D341Med (cell line): ENCODE measurements at places on chromosomes 5 and 9.

GRCh38 chr5:168217497-168217896 lies 73.9 kb upstream of the WWC1 start:
- DNase-seq = no peak

DNA sequence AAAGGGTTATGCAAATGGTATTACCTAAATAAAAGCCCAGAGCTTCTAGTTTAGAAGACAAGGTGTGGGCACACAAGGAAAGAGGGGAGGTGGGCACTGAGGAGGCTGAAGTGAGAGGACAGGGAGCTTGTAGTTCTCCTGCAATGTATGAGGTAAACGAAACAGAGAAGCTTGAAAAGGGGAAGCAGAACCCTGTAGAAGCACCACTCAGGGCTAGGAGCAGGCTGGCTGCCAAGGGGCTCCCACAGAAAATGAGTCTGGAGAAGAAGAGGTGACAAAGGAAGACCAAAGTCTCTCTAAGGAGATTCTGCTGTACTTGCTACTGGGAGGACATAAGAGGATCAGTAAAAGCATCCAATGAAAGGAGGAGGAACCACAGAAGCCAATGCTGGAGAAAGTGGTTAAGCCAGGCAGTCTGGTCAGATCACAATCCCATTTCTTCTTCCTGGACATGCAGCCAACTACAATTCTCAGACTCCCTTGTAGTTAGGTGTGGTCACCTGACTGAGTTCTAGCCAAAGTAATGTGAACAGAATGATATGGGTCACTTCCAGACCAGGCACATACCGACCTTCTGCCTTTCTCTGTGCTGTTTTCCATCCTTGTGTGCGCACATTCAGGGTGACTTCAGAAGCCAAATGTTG lies 174.5 kb upstream of the MAP3K1 start:
- DNase-seq = no peak

- no peak for DNase-seq
Measured at GRCh38 chr9:92598382-92598781, 62.6 kb upstream of the ECM2 start.

DNA sequence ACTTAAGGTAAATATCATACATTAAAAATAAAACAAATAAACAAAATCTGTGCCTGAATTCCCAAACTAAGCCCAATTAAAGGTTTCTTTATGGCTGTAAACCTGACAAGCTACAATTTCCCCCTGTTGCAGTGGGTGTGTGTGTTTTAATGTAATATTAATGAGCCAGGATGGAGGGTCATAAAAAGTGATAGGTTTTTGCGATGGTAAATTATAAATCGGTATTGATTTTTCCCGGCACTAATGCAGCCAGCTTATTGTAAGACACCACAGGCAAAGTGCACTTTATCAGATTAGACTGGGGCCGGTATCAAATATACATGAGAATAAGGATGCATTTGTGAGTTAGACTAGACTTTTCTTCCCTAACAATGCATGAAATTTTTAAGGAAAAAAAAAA lies 120.4 kb downstream of the EBF1 start:
- no peak for DNase-seq

DNA sequence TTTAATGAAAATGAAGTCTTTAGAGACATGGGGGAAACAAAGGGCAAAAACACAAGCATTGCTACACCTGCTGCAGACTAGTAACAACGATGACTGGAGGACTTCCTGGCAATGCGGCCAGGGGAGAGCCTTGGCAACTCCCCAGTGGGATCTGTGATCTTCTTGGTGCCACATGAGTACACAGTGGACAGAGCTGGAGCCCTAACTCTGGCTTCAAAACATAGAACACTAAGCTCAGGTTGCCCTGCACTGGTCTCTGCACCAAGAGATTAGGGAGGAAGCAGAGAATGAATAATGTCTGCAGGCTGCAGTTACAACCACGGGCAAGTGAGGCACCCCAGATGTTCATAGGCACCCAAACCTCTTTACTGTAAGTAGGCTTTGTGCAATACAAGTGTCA lies 91.1 kb downstream of the MRPS27 start:
- DNase-seq = no peak

- DNase-seq = no peak
Measured at GRCh38 chr5:57655228-57655627, 172.6 kb upstream of the ACTBL2 start.

GRCh38 chr9:77744841-77745430 lies 96.8 kb upstream of the GNA14 start:
- DNase-seq = no peak

DNA sequence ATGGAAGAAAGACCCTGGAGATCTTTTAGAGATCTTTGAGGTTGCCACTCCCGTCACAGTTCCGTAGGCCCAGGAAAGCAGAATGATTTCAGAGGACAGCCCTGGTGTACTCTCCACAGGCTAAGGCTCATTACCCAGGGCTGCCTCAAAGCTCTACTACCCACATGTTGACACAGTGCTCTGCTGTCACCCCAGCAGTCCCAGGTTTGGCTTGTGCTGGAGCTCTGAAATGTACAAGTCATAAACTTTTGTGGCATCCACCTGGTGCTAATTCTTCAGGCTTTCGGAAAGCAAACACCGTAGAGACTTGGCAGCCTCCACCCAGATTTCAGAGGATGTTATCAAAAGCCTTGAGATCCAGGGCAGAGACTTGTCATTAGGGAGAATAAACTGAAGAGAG lies 136.5 kb downstream of the MTRR start:
- no peak for DNase-seq

DNA sequence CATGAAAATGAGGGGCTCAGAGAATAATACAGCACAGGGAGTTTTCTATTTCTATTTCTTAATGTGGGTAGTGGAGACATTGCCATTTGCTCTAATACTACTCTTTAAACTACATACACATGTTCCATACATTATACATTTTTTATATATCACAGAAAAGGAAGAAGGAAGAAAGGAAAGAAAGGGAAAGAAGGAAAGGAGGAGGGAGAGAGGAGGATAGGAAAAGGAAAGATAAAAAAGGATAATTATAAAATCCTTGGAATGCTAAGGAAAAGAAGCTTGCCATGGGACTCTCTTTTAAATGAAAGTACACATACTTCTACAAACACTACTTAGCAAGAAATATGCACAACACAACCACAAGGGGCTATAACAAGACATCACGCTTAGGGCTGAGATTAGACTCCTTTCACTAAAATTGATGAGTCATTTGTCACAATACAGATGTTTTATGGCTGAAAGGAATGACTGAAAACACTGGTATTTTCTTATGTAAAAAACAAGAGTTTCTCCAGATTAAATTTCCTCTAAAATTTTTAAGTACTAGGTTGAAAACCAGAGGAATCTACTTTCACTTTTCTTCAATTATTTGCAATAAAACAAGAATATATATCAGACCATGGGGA lies 219.8 kb downstream of the ARL15 start:
- no peak for DNase-seq

DNA sequence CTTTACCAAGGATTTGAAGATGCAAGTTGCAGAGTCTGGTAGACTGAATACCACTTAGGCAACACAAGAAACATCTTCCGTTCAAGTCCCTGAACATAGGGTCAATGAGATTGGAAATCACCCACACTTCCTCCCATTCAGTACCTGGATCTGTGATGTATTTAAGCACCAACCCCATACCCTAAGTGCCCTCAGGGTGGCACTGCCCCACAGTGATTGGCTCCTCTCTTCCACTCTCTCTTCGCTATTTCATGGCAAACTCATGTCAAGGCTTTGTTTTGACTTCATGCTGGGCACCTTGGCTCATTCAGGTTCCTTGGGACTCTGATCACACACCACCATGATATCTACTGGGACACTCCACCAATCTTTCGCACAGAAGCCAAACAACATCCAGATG lies 53.7 kb downstream of the GGTA1 start:
- no peak for DNase-seq

- DNase-seq = no peak
Measured at GRCh38 chr9:137825324-137825989, 52.1 kb upstream of the CACNA1B start.

DNA sequence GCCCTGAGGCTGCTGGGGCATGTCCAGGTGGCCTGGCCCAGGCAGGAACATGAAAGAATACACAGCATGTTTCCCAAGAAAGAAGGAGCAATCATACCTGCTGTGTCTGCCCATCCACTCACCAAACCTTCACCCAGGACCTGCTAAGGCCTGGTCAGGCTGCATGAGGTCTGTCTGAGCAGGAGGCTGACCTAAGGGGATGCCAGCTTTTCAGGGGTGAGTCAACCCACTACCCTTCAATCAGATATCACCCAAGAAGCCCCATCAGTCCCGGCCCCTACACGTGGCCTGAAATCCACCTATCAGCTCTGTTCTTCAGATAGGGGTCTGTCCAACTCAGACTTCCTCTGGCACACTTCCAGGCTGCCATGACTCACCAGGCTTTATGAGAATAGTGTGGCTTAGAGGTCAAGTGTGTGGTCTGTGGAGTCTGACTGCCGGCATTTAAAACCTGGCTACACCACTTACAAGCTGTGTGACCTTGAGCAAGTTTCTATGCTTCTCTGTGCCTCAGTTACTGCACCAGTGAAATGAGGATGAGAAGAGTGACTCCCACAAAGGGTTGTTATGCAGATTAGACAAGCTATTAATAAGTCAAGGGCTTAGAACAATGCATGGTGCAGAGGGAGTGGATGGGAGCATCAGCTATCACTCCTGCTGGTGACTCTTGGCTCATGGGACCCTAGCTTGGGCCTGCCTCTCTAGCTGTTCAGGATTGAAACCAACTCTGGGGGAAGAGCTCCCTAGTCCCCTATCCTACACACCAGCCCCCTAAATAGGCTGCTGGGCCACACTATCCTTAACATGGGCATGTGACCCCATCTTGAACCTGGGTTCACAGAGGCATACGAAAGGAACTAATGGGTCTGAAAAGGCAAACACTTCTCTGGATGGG lies 130.3 kb downstream of the PAX5 start:
- DNase-seq = no peak

GRCh38 chr9:14866200-14866749 lies 44.0 kb downstream of the FREM1 start:
- DNase-seq = no peak

GRCh38 chr9:87093777-87094176 lies 146.5 kb upstream of the GAS1 start:
- no peak for DNase-seq

DNA sequence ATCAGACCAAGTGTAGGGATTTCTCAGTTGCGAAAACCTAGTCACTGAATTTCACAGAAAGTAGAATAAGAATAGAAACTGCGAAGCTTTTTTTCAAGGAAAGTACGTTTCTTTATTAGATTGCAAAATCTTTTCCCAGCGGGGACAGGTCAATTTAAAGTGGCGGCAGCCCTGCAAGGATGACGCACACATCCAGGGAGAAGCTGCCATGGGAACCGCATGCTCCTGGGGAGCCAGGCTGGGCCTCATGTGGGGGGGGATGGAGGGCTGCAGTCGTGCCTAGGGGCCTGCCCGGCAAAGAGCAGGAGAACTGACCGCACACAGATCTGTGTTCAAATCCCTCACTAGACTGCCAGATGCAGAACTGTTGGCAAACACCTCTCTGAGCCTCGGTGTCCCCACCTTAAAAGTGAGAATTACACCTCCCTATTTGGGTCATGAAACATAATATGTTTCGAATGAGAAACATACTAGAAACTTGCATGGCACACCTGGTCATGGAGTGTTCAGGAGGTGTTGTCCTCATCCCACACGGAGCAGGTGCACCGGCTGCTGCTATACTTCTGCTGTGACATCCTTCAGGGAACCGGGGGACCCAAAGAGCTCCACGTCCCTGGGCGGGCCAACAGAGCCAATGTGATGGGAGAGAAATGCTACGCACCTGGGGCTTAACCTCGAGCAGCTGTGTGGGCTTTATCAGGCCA lies 127.8 kb upstream of the PHYKPL start:
- no peak for DNase-seq
